GM04503 (cell line): ENCODE measurements at places on chromosomes 11 and 22.

- DNase-seq = no peak
Measured at GRCh38 chr22:49347376-49347775, 480.3 kb downstream of the BRD1 start.

- no peak for DNase-seq
Measured at GRCh38 chr11:132125988-132126871, 755.8 kb downstream of the NTM start.

- DNase-seq = no peak
Measured at GRCh38 chr22:24445481-24446259, 18.3 kb downstream of the ADORA2A start.

DNA sequence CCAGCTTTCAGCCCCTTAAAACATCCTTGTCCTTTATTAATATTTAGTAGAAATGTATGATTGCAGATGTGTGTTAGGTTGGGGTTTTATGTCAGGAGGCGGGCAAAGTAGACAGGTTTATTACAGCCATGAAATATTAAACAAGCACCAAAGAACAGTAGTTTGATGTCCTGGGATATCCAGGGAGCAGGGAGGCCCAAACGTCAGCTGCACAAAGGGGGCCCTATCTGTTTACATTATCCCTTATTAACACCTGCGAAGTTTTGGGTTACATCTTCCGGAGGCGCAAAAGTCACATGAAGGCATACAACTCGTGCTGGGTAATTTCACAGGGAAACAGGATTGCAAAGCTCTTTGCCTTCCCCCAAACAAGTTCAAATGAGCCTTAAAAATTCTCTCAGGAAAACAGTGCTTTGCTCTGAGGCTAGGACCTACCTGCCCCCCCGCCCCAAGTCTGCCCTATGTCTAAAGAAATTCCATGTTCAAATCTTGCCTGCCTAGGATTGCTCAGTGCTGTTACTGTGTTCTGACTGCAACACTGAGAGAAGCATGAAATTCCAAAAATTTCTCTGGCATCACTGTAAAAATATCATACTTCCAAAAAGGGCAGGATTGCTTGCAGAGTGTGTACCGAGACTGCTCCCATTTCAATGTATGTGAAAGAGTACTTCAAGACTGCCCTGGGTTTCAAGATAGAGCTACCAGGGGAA, 8.9 kb downstream of the MN1 start:
- DNase-seq = no peak

GRCh38 chr11:87076260-87076783, 38.6 kb downstream of the TMEM135 start:
- DNase-seq = no peak

- DNase-seq = no peak
Measured at GRCh38 chr11:9675691-9676090, 11.8 kb downstream of the SWAP70 start.
